Activated CD4-positive, CD25-positive, alpha-beta regulatory T cell treated with anti-CD3 and anti-CD28 coated beads, Interleukin-2, amount 50 U/mL, for 16 hours (primary cell): ENCODE measurements at places on chromosomes 2 and 18.

DNA sequence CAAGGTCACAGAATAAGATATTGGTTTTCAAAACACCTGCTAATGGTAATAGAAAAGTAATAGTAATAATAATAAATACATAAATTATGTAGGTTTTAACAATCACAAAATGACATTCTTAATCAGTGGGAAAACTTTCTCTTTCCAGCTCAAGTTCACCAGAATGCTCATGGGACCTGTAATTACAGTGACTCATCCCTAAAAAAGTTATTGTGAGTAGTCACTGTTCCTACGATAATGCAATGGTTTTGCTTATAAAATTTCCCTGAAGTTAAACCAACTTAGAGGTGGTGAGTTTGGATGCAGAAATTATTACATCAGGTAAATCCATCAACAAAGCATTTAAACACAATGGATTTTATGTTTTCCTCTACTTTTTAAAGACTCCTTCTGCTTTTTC is 502.3 kb downstream of the PID1 start:
- DNase-seq: no peak

DNA sequence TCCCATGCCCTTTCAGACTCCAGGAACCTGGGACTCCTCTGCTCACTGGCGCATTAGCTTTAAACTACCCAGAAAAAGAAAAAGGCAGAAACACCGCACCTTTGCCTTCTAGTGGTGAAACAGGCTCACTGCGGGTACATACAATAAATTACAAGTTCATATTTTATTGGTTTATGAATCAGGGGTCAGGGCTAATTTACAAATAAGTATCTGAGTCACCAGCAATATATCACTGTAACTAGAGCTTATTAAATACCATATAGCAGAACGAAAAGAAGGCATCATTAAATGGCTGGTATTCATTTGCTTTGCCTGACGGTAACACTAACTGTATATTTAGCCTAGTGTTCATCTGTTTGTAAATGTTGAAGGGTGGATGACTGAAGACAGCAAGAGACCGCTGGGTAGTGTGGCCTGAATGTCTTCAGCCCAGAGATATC is 26.9 kb upstream of the DTNB start:
- no peak for DNase-seq

DNA sequence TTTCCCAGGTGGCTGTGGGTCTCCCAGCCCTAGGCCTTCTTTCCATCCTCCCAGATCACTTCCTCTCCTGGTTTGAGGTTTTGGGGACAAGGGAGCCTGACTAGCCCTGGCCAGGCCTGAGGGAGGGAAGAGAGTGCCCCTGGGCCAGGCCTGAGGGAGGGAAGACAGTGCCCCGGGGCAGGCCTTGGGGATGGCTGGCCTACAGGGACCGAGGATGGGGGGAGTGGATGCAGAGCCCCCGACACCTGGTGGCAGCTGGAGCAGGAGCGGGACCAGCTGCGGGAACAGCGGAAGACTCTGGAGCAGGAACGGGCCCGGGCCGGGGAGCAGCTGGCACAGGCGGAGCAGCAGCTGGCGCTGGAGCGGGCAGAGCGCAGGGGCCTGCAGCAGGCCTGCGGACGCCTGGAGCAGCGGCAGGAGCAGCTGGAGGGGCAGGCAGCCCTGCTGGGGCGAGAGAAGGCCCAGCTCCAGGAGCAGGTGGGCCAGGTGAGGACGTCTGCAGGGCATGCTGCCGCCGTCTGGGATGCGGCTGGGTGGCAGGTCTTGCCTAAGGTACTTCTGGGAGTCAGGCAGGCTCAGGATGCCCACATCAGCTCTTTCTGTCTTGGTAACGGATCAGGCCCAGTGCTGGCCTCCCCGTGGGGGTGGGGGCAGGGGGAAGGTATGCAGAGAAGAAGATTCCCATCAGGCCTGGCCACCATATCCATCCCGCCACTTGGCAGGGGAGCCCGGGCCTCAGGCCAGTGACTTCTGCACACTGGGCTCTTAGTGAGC is 29.2 kb downstream of the CROCC2 start:
- DNase-seq: no peak

DNA sequence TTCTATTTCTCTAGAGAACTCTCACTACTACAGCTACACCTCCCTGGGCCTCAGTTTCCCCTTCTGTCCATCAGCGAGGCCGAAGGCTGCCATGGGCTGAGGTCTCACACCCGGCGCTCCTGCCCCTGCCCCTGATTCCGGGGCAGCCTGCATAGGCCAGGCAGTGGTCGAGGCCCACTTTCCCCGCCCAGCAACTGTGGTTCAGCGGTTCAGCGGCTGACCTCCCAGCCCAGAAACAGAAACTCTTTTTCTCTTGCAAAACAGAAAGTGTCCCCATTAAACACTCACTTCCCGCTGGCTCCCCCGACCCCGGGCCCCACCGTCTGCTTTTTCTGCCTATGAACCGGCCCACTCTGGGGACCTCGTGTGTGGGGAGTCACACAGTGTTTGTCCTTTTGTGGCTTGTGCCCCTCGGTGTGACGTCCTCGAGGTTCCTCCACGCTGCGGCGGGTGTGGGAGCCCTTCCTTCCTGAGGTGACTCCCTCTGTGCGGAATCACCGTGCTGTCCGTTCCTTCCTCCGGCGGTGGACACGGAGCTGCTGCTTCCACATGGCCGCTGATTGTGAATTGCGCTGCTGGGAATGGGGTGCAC is 16.0 kb downstream of the PDCD1 start:
- no peak for DNase-seq

GRCh38 chr2:181752301-181752700 is 72.0 kb upstream of the NEUROD1 start:
- DNase-seq: no peak

GRCh38 chr2:205878999-205879762 is 196.9 kb downstream of the NRP2 start:
- no peak for DNase-seq

DNA sequence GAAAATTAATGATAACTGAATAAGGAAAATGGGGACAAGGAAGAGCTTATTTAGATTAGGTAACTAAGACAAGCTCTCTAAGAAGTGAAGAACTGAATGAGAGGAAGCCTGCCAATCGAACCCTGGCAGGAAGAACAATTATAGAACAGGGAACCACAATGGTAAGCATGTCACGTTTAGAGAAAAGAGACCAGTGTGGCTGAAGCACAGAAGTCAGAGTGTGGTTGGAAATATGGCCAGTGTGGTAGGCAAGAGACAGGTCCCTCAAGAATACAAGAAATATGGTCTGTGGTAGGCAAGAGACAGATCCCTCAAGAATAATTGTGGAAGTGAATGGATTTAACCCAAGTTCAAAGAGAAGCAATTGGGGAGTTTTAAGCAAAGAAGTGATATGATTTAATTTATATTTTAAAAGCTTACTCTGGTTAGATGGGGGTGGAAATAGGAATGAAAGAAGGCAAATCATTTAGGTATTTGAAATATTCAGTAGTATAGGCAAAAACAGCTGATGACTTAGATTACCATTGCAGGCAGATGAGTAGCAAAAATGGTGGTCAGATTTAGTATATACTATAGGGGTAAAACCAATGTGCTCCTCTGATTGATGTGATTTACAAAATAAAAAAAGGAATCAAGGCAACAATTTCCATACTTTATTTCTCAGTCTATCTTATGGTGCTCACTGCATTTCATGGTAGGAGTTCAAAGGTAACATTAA is 38.8 kb upstream of the ERMN start:
- no peak for DNase-seq

GRCh38 chr2:235940330-235940729 is 227.9 kb downstream of the GBX2 start:
- no peak for DNase-seq

DNA sequence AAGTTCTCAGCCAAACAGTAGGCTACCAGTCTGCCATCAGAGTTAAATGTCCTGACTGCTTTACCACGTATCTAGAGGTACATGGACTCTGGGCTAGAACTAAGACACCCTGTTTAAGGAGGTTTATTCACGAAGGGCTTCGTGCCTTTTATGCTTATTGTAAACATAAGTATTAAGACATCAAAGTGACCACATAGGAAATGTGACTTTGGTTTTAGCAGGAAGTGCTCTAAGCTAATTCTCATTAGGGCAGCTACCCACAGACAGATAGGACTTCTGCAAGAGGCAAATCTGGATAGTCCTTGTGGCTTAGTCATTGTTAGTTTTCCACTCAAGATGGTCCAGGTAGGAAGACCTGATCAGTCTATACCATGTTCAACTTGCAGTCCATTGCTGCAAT is 233.3 kb upstream of the MGAT5 start:
- no peak for DNase-seq

- DNase-seq: no peak
Measured at GRCh38 chr2:54975598-54976492, 74.4 kb downstream of the RTN4 start.

DNA sequence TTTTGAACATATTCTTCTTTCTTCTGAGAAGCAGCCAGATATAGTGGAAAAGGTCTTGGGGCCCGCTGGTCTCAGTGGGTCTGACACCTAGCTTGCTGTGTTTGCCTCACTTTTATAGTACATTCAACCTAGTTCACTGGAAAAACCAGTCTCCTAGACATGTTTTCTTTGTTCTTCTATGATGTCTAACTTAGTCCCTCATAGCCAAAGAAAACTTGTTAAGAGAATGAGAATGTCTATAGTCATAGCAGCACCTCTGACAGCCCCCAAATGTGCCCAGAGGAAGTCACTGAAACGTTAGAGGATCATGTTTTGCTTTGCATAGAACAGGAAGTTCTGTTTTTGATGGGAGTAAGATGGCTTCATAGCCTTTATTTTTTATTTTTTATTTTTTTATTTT is 40.3 kb downstream of the TNFRSF11A start:
- DNase-seq: no peak

- DNase-seq: no peak
Measured at GRCh38 chr2:217798743-217799562, 203.8 kb downstream of the TNS1 start.

DNA sequence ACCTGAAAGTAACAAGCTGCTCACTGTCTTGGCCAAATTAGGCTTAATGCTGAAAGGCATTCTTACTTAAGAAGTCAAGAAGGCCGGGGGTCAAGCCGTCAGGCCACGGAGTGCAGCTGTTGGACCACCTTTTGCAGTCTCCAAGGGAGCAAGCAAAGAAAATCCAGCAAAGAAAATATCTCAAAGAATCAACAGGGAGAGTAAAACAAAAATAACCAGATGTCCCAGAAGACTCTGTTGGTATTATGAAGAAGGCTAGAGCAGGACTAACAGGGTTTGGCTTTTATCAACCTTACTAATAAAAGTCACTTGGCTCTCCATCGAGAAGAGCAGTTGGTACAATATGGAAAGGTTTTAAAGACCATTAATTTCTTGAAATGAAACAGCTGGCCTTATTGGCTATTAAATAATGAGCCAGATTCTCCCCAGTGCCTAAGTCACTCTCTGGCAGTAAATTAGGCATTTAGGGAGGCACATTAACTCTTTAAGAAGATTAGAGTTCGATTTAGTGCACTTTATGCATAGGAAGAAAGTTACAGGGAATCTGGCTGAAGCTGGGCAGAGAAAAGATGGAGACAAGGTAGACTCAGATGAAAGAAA is 110.8 kb upstream of the NRP2 start:
- no peak for DNase-seq

GRCh38 chr2:138757384-138757783 is 22.8 kb downstream of the NXPH2 start:
- DNase-seq: no peak

- no peak for DNase-seq
Measured at GRCh38 chr2:109670556-109671411, 56.6 kb downstream of the SOWAHC start.

- DNase-seq: no peak
Measured at GRCh38 chr2:112881217-112881985, 29.6 kb upstream of the IL37 start.

DNA sequence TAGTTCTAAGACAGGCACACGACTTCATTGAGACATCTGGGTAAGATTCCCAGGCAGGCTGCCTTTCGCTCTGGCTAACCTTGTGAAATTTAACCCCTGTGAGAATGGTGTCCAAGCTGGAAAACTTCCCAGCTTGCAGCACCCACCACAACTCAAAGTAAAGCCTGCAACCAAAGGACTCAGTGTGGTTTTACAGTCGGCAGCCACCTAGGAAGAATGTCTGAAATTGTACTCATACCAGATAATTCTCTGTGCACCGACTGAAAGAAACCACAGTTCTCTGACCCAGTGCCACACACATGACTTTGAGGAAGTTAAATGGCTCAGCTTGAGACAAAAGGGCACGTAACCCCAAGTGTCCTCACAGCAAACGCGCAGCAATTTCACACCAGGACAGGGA is 125.7 kb downstream of the RBMS1 start:
- no peak for DNase-seq

DNA sequence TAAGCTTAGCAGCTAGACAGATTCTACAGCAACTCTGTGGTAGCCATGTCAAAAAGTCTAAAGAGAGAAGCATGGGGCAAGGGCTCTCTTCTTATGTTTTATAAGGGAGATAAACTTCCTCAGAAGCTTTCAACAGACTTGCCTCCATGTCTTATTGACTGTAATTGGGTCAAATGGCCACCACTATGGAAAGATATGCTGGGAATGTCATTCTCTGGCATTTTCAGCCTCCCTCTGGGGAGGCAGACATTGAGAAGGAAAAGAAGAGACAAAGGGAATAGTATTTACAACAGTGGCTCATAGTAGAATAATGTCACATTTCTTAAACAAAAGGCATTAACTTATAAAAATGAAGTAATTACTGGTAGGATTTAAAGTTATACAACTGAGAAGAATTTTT is 1964.5 kb upstream of the PIK3C3 start:
- DNase-seq: no peak
